ENCODE measurements at places on chromosomes 3 and 15. TPM values are rescaled to one million over a fixed set of nuclear protein-coding genes. Genes with fewer than 3 reads are reported as not detected.

GABRG3 gene
- total RNA-seq, result not detected

EID1 gene
- total RNA-seq, result 132 TPM

CPNE4 gene
- total RNA-seq, result not detected

GOLIM4 gene
- total RNA-seq, result 26.4 TPM
